ENCODE measurements at places on chromosomes 6 and 20.

- no peak for DNase-seq
Observed at GRCh38 chr6:14933183-14933544, 312.7 kb upstream of the JARID2 start.

DNA sequence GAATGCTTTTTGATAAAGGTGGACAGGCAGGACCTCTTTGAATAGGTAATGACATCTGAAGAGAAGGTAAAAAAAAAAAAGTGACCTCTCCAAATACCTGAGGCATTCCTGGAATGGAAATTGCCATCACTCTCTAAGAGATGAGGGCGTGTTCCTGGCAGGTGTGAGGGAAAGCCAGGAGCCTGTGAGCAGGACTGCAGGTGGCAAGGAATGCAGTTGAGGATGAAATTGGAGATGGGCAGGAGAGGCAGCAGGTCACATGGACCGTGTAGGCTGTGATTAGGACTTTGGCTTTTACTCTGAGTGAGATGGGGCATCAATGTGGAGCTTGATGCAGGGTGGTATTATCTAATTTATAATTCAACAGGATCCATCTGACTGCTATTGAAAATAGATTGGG, 227.4 kb downstream of the LRFN2 start:
- DNase-seq, result no peak

DNA sequence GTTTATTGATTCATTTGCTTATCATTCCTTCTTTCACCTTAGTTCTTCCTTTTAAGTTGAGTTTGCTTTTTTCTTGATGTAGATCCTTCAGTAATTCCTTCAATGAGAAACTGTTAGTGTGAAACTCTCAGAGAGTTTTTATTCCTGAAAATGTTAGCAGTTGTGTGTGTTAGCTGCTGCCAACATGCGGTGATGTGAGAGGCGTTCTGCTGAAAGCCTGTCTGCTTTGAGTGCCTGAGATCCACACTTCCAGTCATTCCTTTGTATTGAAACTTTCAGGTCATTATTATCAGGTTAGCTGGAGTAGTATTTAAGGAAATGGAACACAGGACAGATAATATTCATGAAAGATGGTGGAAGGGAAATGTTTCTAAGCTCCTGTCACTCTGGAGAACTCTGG, 70.0 kb upstream of the SUPT3H start:
- DNase-seq, result no peak

DNA sequence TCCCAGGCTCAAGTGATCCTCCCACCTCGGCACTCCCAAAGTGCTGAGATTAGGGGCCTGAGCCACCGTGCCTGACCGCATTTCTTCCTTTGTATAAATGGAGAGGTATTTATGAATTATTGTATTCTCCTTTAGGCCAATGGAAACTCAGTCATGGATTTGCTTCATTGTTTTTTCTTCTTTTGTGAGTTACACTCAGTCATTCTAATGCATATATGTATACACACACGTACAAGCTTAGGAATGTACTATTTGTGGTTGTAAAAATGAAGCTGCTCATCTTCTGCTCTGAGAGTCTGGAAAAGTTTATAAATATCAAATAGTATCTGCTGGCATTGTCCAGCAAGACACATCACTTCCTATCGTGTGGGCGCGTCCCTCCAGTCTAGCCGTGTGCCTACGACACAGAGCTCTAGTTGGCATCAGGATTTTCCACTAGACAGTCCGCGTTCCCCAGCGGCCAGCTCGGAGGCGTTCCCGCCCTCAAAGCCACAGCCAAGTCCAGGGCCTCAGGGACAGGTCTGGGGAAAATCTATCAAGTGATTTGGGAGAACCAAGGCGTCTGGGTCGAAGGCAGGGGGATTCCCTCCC, 215.2 kb downstream of the NFATC2 start:
- no peak for DNase-seq

GRCh38 chr6:107021446-107022185, 6.4 kb upstream of the MTRES1 start:
- DNase-seq, result no peak
